Suprapubic skin (tissue), 4 donors: ENCODE measurements at places on chromosomes 16 and 17.

DNA sequence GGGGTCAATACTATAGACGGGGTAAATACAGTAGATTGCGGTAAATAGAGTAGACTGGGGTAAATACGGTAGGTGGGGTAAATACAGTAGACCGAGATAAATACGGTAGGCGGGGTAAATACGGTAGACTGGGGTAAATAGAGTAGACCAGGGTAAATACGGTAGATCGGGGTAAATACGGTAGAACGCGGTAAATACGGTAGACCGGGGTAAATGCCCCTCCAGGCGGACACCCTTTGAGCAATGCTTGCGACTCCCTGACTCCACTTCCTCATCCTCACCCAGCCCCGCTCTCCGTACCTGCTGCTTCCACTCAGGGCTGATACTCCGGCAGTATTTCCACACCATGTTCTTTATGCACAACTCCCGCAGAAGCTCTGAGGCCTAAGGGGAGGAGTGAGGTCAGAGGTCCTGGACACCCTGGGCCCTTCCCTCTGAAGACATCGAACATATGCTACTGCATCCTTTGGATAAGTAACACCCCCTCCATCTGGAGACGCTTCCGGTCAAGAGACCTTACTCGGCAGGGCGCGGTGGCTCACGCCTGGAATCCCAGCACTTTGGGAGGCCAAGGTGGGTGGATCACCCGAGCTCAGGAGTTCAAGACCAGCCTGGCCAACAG is 13.3 kb upstream of the CRK start:
- H3K27me3 ChIP-seq: no peaks in the 10 kb centered on the region
- H3K4me1 ChIP-seq: no peaks in the 10 kb centered on the region

- no peak overlapping the region for H3K27ac ChIP-seq
- H3K4me1 ChIP-seq: peaks cover 16% of the 10 kb centered on the region
- no peaks in the 10 kb centered on the region for H3K36me3 ChIP-seq
Observed at GRCh38 chr17:68314916-68315535, 23.7 kb downstream of the ARSG start.

GRCh38 chr17:62652251-62653001 is 25.0 kb downstream of the MRC2 start:
- H3K27me3 ChIP-seq: no peaks in the 10 kb centered on the region
- H3K36me3 ChIP-seq: no peaks in the 10 kb centered on the region
- peaks cover 42% of the 10 kb centered on the region for H3K4me1 ChIP-seq

- no peak for DNase-seq
- H3K27ac ChIP-seq: no peak overlapping the region
- H3K36me3 ChIP-seq: no peaks in the 10 kb centered on the region
- H3K4me3 ChIP-seq: no peak overlapping the region
Observed at GRCh38 chr17:2950846-2951245, 112.6 kb downstream of the OR1D5 start.

DNA sequence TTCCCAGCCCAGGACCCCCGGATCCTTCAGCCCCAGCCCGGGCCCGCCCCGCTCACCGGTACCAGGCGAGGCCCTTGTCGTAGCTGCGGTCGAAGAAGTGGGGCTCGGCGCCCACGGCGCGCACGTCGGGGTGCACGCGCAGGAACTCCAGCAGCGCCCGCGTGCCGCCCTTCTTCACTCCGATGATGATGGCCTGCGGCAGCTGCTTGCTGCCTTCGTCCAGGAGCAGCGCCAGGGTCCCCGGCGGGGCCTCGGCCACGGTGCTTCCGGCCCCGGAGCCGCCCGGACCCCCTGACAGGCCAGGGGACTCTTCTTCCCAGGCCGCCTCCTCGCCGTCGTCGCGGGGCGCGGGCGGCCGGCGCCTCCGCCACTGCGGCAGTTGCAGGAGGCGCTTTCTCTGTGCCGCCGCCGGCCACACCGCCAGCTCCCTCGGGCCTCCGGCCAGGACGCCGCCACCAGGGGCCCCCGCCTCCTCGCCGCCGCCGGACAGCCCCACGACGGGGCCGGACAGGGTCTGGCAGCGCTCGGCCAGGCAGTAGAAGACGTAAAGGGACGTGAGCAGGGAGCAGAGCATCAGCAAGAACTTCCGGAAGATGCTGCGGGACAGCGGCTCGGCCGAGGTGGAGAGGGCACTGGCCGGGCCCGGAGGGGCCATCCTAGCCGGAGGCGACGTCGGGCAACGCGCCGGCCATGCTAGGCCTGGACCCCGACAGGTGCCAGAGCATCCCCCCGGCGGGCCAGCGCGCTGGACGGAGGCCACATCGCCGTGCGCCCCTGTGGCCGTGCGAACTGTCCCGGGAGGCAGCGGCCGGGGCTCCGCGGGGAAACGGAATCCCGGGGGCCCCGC is 1.0 kb downstream of the HS3ST3A1 start:
- peaks cover 59% of the 10 kb centered on the region for H3K27me3 ChIP-seq
- H3K4me1 ChIP-seq: peaks cover 25% of the 10 kb centered on the region
- DNase-seq: no peak
- no peaks in the 10 kb centered on the region for H3K36me3 ChIP-seq

DNA sequence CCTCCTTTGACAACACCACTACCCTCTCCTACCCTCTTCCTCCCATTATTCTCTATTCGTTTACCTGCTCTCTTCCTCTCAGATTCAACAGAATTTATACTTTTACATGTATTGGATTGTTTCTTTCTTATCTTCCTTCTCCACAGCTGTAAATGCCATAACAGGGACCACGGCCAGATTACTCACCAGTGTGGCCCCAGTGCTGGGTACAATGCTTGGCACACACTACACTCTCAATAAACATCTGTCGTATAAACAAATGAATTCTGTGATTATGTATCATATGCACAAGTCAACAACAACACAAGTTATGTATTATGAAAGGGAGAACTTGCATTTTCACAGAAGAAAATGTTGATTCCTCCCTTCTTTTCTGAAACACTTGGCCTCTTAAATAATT is 20.0 kb downstream of the AARSD1 start:
- no peak for DNase-seq
- H3K27me3 ChIP-seq: no peaks in the 10 kb centered on the region

- peaks cover 23% of the 10 kb centered on the region for H3K27me3 ChIP-seq
- H3K27ac ChIP-seq: no peak overlapping the region
- no peaks in the 10 kb centered on the region for H3K36me3 ChIP-seq
- H3K4me3 ChIP-seq: no peak overlapping the region
- no peak for DNase-seq
- H3K4me1 ChIP-seq: peaks cover 14% of the 10 kb centered on the region
Observed at GRCh38 chr16:66840883-66841282, 3.3 kb upstream of the CA7 start.

- H3K4me3 ChIP-seq: no peak overlapping the region
- H3K27me3 ChIP-seq: peaks cover 19% of the 10 kb centered on the region
- H3K4me1 ChIP-seq: peaks cover 24% of the 10 kb centered on the region
- DNase-seq: no peak
- H3K27ac ChIP-seq: no peak overlapping the region
Observed at GRCh38 chr17:49508061-49508865, 13.2 kb downstream of the NGFR start.

DNA sequence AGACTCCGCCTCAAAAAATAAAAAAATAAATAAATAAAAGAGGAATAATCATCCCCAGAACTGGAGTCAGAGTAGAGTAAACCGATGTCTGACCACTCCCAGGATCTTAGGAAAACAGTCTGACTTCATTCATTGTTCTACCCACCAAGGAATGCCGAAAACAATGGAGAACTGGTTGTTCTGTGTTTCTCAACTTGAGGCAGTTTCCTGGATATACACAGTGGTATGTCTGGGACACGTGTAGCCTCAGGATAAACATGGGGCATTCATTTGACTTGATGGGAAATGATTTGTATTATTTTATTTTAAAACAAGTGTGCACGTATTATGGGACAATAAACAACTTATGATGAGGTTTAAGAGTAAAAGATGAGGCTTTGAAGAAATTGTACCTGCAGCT is 32.8 kb upstream of the PAFAH1B1 start:
- H3K4me3 ChIP-seq: no peak overlapping the region
- H3K36me3 ChIP-seq: no peaks in the 10 kb centered on the region
- no peak overlapping the region for H3K27ac ChIP-seq
- peaks cover 8% of the 10 kb centered on the region for H3K4me1 ChIP-seq

- no peak overlapping the region for H3K27ac ChIP-seq
- no peaks in the 10 kb centered on the region for H3K4me1 ChIP-seq
- DNase-seq: no peak
- H3K27me3 ChIP-seq: no peaks in the 10 kb centered on the region
- no peak overlapping the region for H3K4me3 ChIP-seq
Observed at GRCh38 chr16:72443809-72444208, 271.9 kb upstream of the PMFBP1 start.

DNA sequence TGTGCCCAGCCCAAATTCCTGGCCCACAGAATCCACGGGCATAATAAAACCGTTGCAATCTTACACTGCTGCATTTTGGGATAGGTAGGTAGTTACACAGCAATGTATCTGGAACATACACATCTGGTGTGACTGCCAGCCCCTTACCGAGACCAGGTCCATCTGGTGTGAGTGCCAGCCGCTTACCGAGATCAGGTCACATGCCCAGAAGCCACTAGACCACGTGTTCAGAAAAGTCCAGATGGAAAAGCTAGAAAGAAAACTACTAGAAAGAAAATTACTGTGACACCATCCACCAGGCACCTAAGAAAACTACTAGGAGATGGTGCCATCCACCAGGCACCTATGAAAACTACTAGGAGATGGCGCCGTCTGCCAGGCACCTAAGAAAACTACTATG is 19.4 kb downstream of the PIK3R5 start:
- no peak overlapping the region for H3K27ac ChIP-seq
- no peaks in the 10 kb centered on the region for H3K36me3 ChIP-seq
- H3K4me3 ChIP-seq: no peak overlapping the region
- peak; percentile 6 for DNase-seq
- peaks cover 10% of the 10 kb centered on the region for H3K27me3 ChIP-seq

GRCh38 chr16:16041196-16041892 is 91.9 kb downstream of the ABCC1 start:
- H3K4me1 ChIP-seq: no peaks in the 10 kb centered on the region
- peaks cover 70% of the 10 kb centered on the region for H3K36me3 ChIP-seq
- H3K4me3 ChIP-seq: no peak overlapping the region
- no peak for DNase-seq

DNA sequence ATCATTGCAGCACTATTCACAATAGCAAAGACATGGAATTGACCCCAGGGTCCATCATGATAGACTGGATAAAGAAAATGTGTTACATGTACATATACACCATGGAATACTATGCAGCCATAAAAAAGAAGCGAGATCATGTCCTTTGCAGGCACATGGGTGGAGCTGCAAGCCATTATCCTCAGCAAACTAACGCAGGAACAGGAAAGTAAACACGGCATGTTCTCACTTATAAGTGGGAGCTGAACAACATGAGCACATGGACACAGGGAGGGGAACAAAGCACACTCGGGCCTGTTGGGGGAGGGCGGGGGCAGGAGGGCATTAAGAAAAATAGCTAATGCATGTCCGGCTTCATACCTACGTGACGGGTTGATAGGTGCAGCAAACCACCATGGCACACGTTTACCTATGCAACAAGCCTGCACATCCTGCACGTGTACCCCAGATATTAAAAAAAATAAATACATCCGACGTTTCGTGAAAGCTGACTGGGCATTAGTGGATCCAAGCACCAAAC is 28.9 kb downstream of the ZNF778 start:
- no peaks in the 10 kb centered on the region for H3K27me3 ChIP-seq
- H3K27ac ChIP-seq: no peak overlapping the region
- DNase-seq: no peak
- H3K4me1 ChIP-seq: peaks cover 13% of the 10 kb centered on the region
- H3K36me3 ChIP-seq: no peaks in the 10 kb centered on the region

DNA sequence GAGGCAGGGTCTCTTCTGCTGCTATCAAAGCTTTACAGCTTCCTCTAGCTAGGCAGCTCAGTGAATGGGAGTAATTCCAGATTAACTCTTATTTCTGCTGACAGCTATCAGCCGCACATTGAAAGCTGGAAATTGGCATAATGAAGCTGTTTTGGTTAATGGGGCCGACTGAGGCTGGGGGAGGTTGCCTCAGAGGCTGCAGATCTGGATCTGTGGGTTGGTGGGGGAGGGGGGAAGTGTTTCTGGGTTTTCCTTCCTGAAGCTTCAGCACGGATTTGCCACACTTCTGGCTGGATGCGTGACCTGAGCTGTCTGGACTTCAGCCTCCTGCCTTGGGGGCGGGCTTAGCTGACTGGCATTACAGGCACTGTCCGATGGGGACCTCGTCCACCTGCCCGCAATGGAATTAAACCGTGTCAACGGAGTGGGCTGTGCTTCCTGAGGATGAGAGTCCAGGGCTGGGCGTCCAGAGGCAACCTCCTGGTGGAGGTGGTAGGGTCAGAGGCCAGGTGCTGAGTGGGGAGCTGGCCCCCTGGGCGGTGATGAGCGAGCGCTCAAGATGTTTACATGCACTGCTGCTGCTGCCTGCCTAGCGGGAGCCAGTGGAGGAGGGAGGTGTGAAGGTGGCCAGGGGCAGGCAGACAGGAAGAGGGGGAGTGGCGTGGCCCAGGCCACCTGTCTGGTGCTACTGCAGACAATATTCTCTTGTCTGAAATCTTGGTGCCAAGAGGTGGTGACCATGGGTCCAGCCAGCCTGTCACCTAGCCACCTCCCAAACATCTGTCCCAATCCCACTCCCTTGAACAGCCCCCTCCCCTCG is 6.7 kb upstream of the ABCC3 start:
- H3K27me3 ChIP-seq: peaks cover 14% of the 10 kb centered on the region
- H3K36me3 ChIP-seq: no peaks in the 10 kb centered on the region
- no peak overlapping the region for H3K4me3 ChIP-seq
- H3K4me1 ChIP-seq: peaks cover 8% of the 10 kb centered on the region
- no peak for DNase-seq

DNA sequence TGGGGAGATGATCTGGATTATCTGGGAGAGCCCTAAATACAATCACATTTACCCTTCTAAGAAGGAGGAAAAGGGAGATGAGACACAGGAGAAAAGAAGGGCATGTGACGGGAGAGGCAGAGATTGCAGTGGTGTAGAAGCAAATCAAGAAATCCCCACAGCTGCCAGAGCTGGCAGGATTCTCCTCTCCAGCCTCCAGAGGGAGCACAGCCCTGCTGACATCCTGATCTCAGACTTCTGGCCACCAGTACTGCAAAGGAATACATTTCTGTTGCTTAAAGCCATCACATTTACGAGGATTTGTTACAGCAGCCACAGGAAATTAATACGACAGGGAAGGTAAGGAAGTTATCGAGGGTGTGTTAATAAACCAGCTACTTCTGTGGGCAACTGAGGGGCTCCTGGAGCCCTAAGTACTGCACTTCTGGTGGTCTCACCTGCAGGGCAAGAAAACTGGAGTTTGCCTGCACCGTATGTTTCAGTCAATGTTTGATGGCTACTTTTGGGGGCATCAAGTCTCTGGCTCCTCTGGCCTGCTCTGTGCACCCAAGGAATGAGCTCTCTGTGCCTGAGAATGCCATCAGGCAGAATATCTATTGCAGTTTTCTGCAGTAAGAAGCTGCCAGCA is 22.9 kb upstream of the CDH13 start:
- H3K27me3 ChIP-seq: no peaks in the 10 kb centered on the region
- H3K36me3 ChIP-seq: no peaks in the 10 kb centered on the region
- H3K4me1 ChIP-seq: no peaks in the 10 kb centered on the region
- DNase-seq: no peak
- H3K4me3 ChIP-seq: no peak overlapping the region
